Activated CD4-positive, alpha-beta T cell treated with anti-CD3 and anti-CD28 coated beads, Interleukin-2, Interleukin-4, amounts not matched to agents 100 ng/mL and 50 ng/mL, durations not matched to agents 16 hours and 8 hours (primary cell): ENCODE measurements at places on chromosomes 16 and 17.
A peak's percentile ranks its signal among the peaks of the same experiment; 100 is the strongest.

- DNase-seq, result no peak
Measured at GRCh38 chr16:73615071-73615940, 567.4 kb upstream of the ZFHX3 start.

- DNase-seq, result no peak
Measured at GRCh38 chr17:81566461-81567126, 14.4 kb upstream of the FAAP100 start.

DNA sequence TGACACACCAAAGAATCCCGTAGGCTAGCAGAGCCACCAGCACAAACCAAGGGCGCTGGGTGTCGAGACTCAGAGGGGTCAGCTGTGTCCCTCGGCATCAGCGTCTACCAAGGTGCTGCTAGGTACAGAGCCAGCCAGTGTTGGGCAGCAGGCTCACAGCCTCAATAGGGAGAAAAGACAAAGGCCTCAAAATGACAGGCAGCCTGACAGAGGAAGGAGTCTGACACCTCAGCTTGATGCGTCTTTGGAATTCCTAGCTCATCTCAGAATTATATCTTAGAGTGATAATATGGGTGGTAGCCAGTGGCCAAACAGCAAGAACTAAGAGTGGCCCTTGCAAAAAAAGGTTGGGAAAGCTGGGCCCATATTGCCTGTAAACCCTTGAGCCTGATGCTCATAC, 45.9 kb downstream of the HS3ST3B1 start:
- DNase-seq, result no peak

- no peak for DNase-seq
Measured at GRCh38 chr16:11843861-11844260, 7.5 kb downstream of the RSL1D1 start.

DNA sequence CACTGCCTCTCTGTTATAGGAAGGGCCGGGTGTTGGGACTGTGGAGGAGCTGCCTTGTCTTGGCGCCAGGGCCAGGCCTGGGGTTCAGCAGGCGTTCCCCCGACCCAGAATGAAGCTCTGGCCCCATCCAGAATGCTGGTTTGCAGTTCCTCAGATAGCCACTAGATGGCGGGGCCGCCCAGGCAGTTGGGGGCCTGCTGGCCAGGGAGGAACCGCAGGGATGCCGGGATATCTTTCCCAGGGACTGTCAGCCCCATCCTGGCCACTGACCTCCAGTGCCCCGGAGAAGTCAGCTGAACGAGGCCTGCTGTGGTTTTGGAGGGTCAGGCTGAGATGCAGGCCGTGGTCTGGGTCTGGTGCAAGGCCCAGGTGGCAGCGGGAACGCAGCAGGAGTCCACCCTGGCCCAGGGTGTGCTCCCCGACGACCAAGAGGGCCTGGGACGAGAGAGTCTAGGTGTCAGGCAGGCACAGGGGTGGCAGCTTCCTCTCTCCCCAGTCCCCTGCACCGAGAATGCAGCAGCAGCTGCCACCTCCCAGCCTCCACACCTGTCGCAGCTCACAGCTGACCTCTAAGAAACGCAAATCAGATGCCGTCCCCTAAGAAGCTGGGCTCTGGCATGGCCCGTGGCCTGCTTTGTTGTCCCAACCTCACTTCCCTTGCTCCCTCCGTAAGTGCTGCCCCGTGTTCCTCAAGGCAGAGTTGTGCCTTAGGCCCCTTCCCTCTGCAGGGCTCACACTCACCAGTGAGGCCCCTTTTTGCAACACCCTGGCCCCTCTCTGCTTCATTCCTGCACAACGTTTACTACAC, 51.2 kb downstream of the RMI2 start:
- DNase-seq, result peak; percentile 65

DNA sequence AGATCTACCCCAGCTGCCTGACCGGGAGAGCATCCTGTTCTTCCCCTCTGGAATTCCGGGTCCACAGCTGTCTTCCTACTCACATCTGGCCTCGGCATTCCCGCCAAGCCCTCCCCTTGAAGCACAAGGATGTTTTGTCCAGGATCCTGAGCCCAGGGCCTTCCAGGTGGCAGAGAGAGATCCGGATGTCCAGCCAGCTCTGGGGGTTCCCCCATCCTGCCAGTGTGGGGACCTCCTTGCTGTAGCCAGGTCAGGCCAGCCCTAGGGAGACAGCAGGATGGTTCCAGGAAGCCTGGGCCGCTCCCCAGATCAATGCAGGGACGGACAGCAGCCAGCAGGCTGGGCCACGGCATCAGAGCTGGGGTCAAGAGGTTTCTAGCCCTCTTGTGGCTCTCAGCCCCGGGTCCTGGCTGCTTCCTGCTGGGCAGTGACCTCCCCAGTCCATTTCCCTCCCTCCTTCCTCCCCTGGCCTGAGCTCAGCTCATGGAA, 55.3 kb downstream of the SOCS3 start:
- DNase-seq, result no peak

GRCh38 chr16:72291531-72291981, 119.6 kb upstream of the PMFBP1 start:
- no peak for DNase-seq

GRCh38 chr17:2239882-2240430, 63.6 kb downstream of the SMG6 start:
- peak; percentile 51 for DNase-seq

GRCh38 chr17:7307686-7308624, 527 bp downstream of the EIF5A start:
- DNase-seq, result peak; percentile 43

- DNase-seq, result peak; percentile 94
Measured at GRCh38 chr17:44689477-44690217, at the start of gene CCDC43. Gene CCDC43 (minus strand): TSS chr17:44689776. CDS start chr17:44689753, 23 bp downstream.

DNA sequence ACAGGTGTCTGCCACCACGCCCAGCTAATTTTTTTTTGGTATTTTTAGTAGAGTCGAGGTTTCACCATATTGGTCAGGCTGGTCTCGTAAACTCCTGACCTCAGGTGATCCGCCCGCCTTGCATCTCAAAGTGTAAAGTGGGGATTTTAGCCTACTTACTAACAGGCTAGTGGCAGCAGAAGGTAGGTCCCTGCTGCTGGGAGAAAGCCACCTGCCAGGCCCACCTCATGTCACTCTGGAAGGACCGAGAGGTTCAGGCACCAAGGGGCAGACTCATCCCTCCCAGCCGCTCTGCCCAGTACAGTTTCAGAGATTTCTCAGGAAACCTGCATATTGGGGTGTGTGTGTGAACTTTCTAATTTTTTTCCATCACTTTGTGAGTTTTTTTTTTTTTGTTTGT, 2.1 kb upstream of the RCVRN start:
- DNase-seq, result no peak

DNA sequence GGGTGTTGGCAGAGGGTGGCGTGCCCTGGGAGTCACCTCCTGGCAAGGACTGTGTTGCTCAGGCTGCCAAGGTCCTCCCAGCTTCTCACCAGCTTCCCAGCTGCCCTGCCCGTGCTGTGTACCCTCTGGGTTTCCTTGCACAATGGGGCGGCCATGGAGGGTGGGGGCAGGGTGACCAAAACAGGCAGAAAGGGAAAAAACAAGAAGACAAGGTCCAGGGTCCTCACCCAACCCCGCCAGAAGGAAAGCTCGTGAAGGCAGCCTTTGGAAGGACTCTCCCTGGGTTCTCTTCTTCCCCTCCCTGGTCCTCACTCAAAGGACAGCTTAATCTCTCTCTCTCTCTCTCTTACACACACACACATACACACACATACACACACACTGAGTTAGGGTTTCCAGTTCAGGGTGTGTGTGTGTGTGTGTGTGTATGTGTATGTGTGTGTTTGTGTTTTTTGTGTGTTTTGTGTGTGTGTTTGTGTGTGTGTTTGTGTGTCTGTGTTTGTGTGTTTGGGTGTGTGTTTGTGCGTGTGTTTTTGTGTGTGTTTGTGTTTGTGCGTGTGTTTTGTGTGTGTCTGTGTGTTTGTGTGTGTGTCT, 2.0 kb downstream of the SLC13A5 start:
- no peak for DNase-seq

- DNase-seq, result no peak
Measured at GRCh38 chr16:54165174-54165911, 121.2 kb downstream of the IRX3 start.

GRCh38 chr16:1126586-1126985, 26.3 kb upstream of the CACNA1H start:
- no peak for DNase-seq

GRCh38 chr17:15886804-15887203, 58.1 kb upstream of the ADORA2B start:
- DNase-seq, result no peak

- no peak for DNase-seq
Measured at GRCh38 chr16:31702796-31703195, 170.8 kb upstream of the ZNF267 start.

DNA sequence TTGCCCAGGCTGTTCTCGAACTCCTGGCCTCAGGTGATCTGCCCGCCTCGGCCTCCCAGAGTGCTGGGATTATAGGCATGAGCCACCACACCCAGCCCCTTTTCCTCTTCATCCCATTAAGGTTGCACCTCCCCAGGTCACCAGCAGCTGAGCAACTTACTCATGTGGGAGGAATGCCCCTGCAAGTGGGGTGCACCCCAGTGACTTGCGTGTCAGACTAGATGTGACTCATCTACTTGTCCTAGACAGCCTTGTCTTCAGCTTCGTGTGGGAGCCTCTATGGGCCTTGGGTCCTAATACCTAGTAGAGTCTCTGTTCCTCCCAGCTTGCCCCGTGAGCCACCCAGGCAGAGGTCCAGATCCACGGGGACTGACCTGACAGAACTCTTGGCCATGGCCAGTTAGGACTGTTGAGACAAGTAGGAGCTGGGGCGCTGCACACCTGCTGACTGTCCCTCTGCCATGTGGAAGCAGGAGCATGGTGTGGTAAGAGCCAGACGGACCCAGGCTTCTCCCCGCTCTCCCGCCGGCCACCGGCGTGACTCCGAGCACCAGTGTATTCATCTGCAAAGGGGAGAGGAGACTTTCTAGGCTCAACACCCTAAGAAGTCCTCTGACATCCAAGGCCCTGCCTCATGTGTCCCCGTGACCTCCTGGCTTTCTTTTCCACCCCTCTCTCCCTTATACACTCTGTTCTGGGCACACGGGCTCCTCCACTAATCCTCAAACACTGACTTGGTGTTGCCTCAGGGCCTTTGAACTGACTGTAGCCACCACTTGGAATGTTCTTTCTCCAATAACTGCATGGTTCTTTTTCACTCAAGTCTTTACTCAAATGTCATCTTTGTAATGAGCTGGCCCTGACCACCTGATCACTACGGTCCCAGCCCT, 11.6 kb upstream of the CBX4 start:
- DNase-seq, result no peak

GRCh38 chr16:72128701-72129100, 35.1 kb downstream of the DHX38 start:
- DNase-seq, result no peak

GRCh38 chr16:7513429-7513828, 180.8 kb downstream of the RBFOX1 start:
- DNase-seq, result peak; percentile 19

DNA sequence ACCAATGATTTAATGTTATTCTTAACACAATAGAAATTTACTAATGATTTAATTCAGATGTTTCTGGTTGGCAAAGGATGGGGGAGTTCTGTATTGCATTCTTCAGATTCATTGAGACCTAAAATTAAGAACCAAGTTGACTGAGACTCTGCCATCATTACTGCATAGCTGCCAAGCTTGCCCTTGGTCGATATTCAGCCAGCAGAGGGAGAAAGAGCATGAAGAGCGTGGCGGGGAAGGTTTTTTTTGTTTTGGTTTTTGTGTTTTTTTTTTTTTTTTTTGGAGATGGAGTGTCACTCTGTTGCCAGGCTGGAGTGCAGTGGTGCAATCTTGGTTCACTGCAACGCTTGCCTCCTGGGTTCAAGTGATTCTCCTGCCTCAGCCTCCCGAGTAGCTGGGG, 659.4 kb upstream of the EEF2KMT start:
- DNase-seq, result no peak

DNA sequence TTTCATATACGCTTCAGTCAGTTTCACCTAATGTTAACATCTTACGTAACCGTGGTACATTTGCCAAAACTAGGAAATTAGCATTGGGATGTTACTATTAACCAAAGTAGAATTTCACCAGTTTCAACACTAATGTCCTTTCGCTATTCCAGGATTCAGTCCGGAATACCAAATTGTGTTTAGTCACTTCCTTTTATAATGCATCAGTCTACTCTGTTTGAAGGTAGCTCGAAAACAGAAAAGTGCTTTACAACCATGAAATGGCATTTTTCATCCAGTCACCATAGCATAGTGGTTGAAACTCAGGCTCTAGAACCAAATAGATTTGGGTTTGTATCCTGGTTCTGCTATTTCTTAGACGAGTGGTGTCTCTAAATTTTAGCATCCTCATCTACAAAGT, 29.4 kb downstream of the AP2B1 start:
- no peak for DNase-seq

DNA sequence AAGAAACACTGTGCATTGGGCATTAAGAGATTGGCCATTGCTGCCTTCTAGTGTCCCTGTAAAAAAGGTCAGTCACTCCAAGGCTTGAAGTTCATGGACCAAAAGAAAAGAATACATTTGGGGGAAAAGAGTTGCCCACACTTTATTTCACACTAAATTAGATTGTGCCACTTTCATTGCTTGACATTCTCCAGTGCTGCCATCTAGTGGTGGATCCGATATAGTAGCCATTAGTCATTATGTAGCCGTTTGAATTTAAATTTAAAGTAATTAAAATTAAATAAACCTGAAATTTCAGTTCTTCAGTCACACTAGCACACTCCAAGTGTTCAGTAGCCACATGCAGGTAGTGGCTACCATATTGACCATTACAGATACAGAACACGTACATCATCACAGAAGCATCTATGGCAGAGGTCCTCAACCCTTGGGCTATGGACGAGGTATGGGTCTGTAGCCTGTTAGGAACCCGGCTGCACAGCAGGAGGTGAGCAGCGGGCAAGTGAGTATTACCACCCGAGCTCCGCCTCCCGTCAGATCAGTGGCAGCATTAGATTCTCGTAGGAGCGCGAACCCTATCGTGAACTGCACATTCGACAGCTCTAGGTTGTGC, 21.9 kb upstream of the CDH5 start:
- DNase-seq, result peak; percentile 54

- DNase-seq, result no peak
Measured at GRCh38 chr17:14616528-14616927, 315.6 kb downstream of the HS3ST3B1 start.

GRCh38 chr17:67863624-67864247, 38.4 kb downstream of the BPTF start:
- peak; percentile 37 for DNase-seq
